ENCODE measurements at places on chromosomes 12 and 14. TPM values are rescaled to one million over a fixed set of nuclear protein-coding genes. Genes with fewer than 3 reads are reported as not detected.

NTN4 gene
- 47.2 TPM for total RNA-seq

DNA sequence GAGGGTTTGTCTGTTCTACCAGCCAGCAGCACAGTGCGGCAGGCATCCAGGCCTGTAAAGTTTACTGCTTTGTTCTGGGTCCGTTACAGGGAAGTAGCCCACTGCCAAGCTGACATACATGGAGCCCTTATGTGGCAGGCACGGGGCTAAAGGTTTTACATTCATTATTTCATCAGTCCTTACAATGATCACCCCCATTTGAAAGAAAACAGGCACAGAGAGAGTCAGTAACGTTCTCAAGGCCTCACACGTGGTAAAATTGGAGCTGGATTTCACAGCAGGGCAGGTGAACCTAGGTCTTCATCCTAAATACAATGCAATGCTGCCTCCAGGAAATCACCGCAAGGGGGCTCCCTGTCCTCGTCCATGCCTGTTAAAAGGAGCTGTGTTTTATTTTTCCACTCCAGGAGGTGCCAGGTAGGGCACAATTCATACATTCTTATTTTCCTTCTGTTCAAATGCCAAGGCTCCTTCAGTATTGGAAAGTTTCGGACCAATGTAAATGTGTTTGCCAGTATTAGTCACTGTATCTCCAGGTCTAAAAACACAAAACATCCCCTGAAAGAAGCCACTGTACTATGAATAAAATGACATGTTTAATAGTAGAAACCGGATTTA, 172.2 kb upstream of the GZMB start:
- peak; percentile 54 for DNase-seq

TMEM120B gene
- total RNA-seq: 19.5 TPM

DNA sequence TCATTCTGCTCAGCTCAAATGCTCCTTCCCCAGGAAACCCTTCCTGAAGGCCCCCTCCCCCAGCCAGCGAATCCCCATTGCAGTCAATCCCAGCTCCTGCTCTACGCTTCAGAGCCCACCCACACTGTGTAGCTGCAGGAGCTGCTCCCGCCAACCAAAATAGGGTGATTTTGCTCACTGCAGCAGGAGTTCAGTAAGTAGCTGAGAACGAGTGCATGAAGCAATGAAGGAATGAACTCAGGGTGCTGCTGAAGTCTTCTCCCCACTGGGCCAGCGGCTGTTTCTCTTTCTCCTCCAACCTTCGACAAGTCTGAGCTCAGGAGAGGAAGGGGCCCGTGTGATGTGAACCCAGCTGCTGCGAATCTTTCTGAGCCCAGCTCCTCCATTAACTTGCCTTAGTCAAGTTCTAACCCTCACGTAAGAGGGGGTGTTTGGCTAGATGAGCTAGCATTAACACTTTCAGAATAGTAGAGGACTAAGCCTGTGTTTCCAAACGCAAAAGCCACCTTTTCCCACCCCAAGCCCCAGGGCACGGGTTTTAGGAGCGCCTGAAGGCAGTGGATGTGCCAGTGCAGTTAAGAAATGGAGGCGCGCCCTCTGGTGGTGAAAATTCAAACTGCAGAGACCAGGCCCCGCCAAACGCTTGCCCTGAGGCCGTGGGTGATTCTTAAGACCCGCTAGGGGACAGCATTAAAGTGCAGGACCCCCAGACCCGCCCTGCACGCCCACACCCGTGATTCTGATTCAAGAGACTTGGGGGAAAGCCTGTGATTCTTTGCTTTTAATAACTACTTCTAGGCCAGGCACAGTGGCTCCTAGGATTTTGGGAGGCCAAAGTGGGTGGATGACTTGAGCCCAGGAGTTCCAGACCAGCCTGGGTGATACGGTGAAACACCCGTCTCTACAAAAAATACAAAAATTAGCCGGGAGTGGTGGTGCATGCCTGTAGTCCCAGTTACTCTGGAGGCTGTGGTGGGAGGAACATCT, 11.9 kb upstream of the SERPINA4 start:
- DNase-seq: peak; percentile 21

DNA sequence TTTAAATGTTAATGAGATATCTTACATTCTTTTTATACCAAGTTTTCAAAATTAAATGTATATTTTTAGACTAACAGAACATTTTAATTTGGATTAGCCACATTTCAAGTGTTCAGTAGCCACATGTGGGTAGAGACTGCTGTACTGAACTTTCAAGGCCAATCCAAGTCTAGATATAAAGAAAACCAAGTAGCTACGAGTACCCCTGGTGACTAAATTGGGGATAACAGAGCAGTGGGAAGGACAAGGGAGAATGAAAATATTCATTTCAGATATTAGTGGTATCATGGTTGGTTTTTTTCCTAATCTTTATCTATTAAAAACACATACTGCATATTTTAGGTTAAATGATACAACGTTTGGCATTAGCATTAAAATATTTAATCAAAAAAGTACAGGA, 69.4 kb upstream of the RHOJ start:
- DNase-seq: no peak
